ENCODE measurements at places on chromosomes 11 and 22.
A peak's percentile ranks its signal among the peaks of the same experiment; 100 is the strongest.

- DNase-seq: no peak
Observed at GRCh38 chr11:58927393-58928106, 11.7 kb upstream of the GLYATL1 start.

DNA sequence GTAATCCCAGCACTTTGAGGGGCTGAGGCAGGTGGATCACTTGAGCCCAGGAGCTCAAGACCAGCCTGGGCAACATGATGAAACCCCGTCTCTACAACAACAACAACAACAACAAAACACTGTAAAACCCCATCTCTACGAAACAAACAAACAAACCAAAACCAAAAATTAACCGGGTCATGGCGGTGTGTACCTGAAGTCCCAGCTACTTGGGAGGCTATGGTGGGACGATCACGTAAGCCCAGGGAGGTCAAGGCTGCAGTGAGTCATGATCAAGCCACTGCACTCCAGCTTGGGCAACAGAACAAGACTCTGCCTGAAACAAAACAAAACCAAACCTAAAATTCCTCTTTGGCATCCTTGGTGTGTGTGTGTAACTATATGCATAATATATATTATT lies 7.0 kb upstream of the POLA2 start:
- DNase-seq: no peak

DNA sequence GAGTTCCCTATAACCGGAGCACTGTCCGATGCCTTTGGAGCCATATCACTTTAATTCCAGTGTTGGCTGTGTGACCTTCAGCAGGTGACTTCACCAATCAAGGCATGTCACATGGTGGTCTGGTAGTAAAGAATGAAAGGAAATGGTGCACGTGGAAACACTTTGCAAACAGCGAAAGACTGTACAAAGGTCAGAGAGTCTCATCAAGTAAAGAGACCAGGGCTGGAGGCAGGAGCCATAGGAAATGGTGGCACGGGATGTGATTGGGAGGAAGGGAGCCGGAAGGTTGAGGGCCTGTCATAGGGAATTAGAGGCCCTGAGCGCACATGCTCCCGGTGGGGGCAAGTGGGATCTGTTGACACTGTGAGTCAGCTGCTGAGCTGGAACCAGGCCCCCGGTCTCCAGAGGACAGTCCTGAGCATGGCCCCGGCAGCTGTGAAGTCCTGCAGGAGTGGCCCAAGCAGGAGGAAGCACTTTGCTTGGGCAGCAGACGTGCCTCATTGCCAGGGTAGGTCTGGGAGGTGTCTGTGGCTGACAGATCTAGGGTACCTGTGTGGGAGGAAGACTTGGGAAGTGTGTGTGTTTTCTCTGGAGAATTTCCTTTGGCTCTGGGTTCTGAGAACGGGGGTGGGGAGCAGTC lies 2.0 kb downstream of the DAGLA start:
- no peak for DNase-seq

DNA sequence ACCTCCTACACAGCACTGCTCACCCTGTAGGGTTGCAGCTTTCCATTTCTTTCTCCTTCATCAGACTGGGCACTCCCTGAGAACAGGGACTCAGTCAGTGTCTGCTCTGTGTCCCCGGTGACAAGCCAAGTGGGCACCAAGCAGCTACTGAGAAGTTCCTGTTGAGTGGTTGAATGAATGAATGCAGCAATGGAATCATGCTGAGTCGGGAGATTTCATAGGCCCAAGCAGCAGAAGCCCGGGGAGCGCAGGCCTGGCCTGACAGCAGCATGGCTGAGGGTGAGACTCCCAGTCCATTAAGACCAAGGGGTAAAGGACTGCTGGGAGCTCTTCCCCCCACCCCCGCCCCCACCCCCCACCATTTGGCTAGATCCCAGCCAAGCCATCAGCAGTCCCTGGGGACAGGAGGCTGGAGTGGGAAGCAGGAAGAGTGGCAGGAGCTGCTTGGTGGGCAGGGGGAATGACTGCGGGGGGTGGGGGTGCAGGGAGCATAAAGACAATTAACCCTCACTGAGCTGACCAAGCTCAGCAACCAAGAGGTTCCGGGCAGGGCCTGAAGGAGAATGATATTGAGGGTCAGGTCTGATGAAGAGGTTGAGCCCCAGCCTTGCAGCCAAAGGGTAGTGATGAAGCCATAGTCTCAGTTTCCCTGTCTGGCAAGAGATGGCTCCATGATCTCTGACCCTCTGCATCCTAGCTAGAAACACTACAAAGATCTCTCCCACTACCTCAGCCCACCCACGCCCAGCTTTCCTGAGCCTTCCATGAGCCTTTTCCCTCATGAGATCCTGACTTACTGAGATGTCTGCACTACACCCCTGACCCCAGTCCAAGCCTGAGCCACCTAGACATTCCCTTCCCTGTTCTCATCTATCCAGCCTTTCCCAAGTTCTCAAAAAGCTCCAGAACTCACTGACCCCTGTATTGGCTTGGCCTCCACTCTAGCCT lies 2.8 kb downstream of the PDE2A start:
- DNase-seq: no peak

GRCh38 chr11:111450480-111451320 lies 61.5 kb downstream of the BTG4 start:
- no peak for DNase-seq

GRCh38 chr11:26778000-26778757 lies 56.3 kb upstream of the SLC5A12 start:
- peak; percentile 48 for DNase-seq

DNA sequence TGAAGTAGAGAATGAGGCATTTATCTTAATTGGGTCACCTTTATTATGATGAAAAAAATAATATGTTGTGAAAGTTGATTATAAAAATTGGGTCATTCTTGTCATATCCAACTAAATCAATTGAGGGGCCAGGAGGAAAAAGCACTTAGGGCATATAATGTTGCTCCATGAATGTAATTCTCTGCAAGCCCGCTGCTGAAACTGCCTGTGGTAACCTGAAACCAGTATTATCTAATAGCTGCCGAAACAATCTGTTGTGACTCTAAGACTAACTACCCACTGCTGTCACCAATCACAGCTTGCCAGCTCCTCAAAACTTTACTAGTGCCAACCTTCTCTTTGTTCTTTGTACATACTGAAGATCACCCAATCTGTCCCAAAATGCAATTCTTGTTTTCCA lies 115.8 kb downstream of the ATG16L2 start:
- peak; percentile 16 for DNase-seq

GRCh38 chr22:40567106-40567505 lies 69.4 kb downstream of the MRTFA start:
- DNase-seq: peak; percentile 65

DNA sequence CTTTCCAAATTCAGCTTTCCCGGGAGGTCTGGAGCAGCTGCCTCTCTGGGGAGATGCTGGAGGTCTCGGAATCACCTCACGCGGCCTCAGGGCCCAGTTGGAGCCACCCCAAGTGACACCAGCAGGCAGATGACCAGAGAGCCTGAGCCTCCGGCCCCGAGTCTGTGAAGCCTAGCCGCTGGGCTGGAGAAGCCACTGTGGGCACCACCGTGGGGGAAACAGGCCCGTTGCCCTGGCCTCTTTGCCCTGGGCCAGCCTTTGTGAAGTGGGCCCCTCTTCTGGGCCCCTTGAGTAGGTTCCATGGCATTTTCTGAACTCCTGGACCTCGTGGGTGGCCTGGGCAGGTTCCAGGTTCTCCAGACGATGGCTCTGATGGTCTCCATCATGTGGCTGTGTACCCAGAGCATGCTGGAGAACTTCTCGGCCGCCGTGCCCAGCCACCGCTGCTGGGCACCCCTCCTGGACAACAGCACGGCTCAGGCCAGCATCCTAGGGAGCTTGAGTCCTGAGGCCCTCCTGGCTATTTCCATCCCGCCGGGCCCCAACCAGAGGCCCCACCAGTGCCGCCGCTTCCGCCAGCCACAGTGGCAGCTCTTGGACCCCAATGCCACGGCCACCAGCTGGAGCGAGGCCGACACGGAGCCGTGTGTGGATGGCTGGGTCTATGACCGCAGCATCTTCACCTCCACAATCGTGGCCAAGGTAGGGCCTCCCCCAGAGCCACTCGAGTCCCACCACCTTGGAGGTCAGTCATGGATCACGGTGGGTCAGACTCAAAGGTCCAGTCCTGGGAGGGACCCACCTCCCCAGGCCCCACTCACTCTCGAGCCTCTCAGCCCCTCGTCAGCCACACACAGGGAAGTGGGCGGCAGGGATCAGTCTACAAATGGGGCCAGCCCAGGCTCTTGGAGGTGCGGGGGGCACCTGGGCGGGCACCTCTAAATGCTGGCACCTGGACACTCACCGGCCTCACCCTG lies 525 bp downstream of the SLC22A12 start:
- no peak for DNase-seq

- DNase-seq: no peak
Observed at GRCh38 chr11:45374653-45375059, 88.5 kb upstream of the SYT13 start.

DNA sequence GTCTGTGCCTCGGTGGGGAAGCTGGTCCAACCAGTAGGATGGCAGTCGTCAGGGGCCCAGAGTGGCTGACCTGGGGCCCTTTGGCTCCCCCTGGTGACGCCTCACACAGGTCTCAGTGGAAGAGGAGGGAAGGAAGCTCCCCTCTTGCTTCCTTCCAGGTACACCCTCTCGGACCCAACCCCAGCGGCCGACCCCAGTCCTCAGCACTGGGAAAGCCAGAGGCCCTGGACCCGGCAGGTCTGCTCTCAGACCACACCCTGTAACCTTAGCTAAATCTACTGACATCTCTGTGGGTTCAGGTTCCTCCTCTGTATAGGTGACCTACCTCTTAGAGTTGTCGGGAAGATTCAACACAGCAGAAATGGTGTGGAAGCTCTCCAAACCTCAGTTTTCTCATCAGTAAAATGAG lies 3.4 kb upstream of the SCUBE1 start:
- peak; percentile 49 for DNase-seq

Data from epithelial cell of esophagus (primary cell).